ENCODE measurements at places on chromosomes 7 and 10.

DNA sequence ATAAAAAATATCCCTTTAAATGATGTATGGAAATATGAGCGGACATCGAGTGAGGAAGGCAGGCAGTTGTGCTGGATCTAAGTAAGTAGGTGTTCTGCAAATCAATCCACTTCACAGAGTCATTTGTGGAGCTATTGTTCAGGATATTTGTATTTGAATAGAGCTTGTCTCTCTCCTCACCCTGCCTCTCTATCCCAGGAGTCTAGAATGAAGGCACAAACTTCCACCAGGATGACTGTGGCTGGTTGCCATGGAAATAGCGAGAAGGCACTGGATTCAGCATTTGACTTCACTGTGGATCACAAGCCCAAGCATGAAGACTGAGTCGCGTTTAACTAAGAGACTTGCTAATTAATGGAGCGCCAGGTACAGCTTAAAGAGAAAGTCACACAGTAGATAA lies 53.2 kb downstream of the NPY start:
- DNase-seq: no peak

DNA sequence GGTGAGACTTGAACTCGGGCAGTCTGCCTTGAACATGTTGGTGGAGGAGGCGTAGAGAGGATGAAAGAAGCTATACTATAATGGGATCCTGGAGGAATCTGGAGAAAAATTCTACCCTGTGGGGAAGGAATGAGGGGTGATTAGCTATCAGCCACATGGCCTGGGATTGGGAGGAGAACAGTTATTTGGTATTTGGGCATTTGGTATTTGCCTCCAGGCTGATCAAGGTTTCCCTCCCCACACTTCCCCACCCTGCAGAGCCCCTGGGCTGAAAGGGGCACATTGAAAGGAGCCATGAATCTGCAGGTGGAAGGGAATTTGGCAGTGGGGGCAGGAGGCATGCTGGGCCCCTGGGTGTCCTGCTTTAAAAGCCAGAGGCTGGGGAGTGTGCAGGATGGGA lies 235.3 kb downstream of the INHBA start:
- DNase-seq: no peak

DNA sequence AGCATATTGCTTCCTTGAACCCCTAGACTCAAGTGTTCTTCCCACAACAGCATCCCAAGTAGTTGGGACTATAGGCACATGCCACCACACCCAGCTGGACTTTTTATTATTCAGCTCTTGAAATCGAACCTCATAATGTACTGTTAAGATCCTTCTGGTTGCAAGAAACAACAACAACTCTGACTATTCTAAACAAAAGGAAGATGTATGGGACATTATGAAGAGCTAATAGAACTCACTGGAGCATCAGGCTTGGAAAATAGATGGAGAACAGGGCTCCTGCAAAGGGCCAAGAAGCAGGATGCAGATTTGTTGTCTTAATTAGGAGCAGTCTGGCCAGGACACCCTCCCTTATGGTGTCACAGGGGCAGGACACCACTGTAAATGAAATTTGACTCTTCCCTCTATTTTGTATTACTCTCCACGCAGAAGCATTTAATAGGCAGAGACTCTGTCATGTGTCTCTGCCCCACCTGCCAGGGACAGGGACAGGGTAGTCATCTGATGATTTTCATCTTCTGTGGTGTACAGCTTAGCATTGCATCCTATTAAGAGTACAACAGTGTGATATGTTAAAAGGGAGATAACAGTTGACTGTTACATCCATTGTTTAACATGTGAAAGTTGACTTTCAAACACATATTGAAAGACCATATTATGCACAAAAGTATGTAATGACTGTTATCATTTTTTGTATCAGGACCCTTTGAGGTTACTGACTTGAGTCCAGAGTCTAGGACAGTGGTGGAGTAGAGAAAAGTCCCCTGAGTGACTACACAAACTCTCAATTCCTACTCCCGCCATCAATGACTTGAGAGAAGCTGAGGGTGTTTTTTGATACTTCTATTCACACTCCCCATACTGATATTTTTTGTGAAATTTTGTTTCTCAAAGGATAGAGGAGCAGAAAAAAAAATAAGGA lies 157.3 kb downstream of the LRRC4 start:
- no peak for DNase-seq

DNA sequence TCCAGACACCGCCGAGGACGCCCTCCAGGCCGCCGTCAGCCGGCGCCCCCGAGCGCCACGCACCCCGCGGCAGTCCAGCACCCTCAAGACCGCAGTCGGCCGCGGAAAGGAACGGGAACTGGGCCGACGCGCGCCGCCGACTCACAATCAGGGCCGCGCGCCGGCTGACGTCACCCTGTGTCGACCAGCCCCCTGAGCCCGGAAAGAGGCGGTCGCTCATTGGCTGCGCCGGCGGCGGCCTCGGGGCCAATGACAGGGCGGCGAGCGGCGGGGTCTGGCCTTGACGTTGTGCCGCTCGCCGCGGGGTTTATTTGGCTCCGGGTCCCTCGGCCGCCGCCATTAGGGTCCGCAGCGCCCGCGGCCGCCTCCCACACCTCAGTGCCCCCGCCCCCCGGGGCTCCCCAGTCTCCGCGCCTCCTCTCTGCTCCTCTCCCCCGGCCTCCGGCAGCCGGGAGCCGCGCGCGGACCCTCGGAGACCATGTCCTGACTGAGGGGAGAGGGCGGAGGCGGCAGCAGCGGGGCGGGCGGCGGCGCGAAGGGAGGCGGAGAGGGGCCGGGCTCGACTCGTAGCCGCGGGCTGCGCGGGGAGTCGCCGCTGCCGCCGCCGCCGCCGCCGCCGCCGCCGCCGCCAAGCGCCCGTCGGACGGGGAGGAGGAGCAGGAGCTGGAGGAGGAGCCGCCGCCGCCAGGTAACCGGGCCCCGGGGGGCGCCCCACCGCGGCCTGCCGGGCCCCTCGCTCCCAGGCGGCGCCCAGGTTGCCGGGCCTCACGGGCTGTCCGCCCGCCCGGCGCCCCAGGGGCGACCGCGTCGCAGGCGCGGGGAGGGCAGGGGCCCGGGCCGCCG lies 25.1 kb upstream of the ZRANB1 start:
- peak; percentile 92 for DNase-seq

DNA sequence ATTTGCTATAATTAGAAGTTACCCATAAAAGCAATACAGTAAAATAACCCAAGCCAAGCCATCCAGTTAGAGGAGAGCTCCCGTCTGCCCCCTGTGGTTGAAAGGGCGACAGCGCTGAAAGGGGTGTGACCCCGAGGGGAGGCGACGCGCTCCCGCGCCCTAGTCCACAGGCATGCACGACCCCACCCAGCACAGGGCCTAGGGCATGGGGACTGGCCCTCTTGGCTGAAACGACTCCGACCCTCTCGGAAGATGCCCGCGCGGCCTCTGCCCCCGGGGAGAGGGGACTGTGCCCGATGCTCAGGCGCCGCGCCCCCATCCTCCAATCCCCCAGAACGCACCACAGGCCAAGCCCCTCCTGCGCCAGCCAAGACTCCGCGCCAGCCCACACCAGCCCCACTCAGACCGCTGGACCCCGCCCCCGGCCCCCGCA lies 64.0 kb downstream of the CSGALNACT2 start:
- peak; percentile 62 for DNase-seq

DNA sequence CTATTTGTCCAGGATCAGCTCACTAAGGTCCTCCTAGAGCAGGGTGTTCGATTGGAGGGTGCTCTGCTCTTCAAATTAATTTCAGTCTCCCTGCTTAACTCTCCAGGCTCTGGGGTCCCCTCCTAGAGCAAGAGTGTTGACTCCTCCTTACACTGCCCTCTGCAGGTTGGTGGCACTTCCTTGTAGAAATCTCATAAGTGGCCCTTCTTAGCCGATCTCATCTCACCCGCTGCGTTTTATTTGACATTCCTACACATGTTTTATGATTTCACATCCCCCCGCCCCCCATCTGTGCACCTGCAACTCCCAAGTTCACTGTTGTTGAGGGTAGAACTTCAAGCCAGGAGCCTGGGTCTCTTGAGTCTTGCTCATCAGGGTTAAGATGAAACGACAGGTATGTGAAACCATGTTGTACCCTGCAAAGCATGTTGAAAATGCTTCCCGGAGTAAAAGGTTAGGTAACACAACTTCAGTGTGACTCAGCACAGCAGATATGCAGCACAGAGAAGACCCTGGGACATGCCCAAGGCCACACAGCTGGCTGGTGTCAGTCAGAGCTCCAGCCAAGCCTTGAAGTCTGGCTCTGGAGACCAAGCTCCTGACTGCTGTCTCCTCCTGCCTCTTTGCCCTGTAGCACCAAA lies 171.2 kb downstream of the PRKAG2 start:
- DNase-seq: peak; percentile 48

DNA sequence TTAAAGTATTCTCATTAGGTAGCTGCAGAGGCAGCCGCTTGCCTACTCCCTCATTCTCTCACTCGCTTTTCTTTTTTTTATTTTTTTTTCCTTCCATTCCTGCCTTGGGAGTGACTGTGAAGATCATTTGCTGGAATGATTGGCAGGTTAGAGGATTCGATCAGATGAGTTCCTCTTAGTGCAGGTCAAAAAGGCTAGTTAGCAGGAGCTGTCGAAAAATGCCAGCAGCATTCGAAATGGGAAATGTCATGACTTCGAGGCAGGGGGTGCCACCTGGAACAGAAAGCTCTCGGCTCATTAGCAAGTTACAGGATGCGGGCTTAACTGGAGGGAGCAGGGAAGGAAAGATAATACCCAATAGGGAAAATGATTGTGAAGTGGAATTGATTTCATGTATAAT lies 137.5 kb upstream of the FZD1 start:
- no peak for DNase-seq

- peak; percentile 88 for DNase-seq
These were observed 14.4 kb upstream of the SH2B2 start for GRCh38 chr7:102272075-102272916.

DNA sequence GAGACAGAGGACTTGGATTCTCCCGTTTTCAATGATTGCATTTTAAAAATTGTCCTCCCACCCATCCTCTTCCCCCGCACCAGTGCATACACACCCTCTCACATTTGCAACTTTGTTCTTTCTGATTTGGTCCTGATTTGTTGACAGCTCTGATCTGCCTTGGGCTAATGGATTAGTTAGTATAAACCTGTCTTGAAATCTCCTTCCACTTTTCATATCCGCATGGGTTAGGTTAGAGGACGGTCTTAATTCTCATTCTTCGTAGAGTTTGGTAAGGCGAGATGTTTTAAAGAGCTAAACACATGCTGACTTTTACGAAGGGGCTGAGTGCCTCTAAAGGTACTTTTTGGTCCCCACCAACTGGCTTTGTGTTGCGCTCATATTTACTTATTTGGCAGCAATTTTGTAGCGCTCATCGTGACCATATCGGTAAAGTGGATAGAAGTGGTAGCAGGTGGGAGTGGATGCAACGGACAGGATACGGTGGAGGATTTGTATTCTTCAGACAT lies 1.1 kb downstream of the AHR start:
- DNase-seq: peak; percentile 45

GRCh38 chr10:11331046-11331577 lies 280.3 kb downstream of the USP6NL start:
- DNase-seq: no peak
